Activated T-cell treated with anti-CD3 and anti-CD28 coated beads, Interleukin-2, amount 50 U/mL, for 24 hours (primary cell): ENCODE measurements at places on chromosomes 6 and 20.

- no peak for DNase-seq
Measured at GRCh38 chr6:30670760-30671527, 1.9 kb downstream of the DHX16 start.

DNA sequence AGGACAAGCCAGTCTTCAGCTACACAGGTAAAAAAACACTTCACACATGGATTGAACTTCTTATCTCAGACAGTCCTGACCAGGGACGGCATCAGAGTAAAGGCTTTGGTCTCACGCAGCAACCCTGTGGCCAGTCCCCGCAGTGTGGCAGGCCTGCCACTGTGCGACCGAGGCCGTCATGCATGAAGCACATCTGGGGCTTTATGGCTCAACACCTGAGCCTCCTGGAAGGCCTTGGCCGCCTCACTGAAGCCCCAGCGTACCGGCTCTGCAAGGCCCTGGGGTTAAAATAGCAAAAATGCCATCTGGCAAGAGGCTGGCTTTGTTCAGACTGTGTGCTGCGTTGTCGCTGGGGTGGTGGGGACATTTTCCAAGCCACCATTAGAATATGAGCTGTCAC is 32.8 kb downstream of the TBC1D7 start:
- DNase-seq: no peak

GRCh38 chr6:40444312-40444711 is 142.9 kb downstream of the LRFN2 start:
- no peak for DNase-seq

GRCh38 chr6:31763619-31763940 is 1.1 kb downstream of the SAPCD1 start:
- no peak for DNase-seq

DNA sequence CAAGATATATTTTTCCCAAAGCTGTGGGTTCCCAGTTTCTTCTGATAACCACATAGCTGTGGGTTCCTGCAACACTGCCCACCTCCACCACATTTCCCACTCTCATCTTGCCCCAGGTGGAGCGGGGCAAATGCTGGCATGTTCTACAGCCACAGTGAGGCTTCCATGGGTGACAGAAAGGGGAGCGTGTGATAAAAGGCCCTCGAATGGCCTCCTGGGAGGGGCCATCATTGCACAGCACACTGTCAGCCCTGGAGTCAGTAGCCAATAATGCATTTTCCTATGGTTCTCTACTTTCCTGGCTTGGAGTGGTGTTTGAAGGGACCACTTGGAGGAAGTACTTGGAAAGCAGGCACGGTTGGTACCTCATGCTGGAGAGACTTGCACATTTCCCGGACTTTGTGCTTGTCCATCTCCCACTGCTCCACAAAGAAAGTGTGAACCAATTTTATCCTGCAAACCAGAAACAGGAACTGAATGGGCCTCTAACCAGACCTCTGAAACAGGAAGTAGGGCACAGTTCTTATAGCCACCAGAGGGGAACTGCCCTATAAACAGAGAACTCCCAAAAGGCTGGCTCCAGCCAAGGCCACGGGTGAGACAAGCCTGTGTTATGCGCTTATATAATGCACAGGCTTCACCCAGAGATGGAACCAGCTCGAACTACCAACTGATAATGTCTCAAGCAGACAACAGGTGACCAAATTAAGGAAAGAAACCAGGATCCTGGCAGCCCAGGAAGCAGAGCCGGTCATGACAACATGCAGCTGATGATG is 8.6 kb downstream of the MAP3K5 start:
- no peak for DNase-seq

DNA sequence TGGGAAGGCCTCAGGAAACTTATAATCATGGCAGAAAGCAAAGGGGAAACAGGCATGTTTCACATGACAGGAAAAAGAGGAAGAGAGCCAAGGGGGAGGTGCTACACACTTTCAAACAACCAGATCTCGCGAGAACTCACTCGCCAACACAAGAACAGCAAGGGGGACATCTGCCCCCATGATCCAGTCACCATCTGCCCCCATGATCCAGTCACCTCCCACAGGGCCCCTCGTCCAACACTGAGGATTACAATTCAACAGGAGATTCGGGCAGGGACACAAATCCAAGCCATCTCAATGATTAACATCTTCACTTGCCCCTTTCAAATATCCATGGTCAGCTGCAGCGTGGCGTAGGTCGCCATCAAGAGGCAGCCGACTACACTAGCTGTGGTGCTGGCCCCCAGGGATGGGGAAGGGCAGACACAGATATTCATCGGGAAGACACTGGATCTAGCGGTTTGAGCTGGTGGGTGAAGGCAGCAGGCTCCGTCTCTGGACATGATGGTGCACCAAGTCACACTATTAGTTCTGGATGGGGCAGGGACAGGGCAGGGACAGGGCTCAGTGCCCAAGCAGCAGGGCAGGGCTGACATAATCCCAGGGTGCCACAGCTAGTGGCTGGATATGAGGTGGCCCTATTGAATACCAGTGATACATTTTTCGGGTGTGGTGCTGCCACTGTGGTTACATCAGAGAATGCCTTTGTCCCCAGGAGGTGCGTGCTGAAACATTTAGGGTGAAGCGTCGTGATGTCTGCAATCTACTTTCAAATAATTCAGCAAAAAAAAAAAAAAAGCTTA is 31.6 kb downstream of the TUBB2B start:
- DNase-seq: no peak

- no peak for DNase-seq
Measured at GRCh38 chr20:45999557-46000261, 9.0 kb upstream of the MMP9 start.

- DNase-seq: no peak
Measured at GRCh38 chr20:58998656-58999055, 8.4 kb downstream of the CTSZ start.

DNA sequence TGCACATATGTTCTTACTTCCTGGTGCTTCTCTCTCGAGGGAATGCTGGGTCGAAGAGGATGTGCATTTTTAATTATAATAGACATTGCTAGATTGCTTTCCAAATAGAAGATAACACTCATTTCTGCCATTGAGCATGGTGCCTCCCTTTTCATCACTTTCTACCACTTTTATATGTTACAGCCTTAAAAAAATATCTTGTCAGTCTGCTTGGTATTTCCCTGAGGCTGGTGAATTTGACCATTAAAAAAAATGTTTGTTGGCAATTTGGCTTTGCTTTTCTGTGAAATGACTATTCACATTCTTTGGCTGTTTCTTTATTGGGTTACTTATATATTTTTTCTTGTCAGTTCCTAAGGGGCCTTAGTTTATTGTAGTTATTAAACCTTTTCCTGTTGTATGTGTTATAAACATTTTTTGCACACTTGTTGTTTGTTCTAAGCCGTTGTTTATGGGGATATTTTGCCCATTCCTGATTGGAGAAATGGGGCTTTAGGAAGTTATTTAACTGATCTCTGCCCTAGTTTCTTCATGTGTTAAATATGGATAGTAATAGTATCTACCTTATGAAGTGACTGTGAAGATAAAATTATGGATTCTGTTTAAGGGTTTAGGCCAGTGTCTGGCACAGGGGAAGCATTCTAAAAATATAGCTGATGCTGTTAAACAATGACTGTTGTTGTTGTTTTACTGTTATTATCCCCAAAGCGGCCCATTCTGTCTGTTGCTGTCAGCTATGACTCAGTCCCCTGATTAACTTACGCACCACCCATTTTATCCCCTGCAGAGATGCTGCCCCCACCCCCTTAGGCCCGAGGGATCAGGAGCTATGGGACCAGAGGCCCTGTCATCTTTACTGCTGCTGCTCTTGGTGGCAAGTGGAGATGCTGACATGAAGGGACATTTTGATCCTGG is 3.8 kb downstream of the DDR1 start:
- DNase-seq: no peak

DNA sequence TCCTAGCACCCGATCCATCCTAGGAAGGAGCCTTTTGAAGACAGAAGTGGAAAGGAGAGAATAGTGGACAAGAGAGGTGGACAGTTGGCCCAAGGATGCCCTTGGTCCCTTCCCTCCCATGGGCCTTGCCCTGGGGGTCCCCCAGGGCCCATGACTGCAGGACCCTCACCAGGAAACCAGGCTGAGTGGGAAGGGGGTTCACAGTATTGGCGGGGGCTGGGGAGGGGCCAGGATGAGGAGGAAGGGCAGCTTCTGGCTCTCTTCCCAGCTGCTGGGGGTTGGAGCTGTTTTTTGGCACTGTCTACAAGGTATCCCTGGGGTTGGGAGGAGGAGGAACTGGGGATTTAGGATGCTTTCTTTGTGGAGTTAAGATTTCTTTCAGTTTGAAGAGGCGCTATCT is 4.0 kb upstream of the DSN1 start:
- no peak for DNase-seq

GRCh38 chr6:135323202-135323668 is 142.1 kb downstream of the MYB start:
- no peak for DNase-seq

DNA sequence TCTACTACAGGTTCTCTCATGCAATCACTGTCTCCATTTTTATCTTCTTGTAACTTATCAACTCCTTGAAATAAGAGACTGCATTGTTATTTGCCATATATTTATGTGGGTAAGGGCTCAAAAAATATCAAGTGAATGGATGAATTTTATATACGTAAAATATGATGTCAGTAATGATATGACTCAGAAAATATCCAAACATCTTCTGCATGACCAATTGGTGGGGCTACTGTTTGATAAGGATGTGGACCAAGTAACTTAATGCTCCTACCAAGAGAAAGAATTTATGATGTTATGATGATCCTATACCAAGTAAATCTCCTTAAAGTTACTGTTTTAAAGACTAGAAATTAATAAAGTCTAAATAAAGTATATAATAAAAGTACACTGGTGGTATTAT is 103.7 kb downstream of the OGFRL1 start:
- no peak for DNase-seq

GRCh38 chr6:159416891-159417560 is 247.8 kb downstream of the FNDC1 start:
- DNase-seq: no peak

DNA sequence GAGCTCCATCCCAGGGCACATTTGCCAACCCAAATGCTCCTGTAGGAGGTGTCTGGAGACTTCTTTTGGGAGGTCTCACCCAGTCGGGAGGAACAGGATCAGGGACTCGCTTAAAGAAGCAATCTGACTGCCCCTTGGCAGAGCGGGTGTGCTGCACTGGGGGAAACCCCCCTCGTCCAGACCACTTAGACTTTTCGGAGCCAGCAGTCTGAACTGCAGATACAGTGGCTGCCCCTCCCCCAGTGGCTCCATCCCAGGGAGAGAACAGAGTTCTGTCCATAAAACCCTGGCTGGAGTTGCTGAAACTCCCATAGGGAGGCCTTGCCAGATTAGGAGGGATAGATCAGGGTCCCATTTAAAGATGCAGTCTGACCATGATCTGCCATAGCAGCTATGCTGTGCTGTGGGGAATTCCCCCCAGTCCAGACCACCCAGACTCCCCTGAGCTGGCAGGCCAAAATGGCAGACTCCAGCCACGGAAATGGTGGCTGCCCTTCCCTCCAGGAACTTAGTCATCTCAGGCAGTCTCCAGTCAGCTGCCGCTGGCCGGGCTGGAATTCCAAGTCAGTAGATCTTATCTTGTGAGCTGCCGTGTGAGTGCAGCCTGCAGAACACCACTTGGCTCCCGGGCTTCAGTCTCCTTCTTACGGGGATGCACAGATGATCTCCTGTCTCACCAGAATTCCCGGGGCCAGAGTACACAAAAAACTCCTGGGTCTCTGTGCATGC is 278.1 kb upstream of the SASH1 start:
- no peak for DNase-seq

GRCh38 chr20:61445741-61446140 is 193.7 kb downstream of the CDH4 start:
- no peak for DNase-seq
